ENCODE measurements at places on chromosomes 5 and 9.

- no peak for DNase-seq
Observed at GRCh38 chr9:101274971-101275768, 109.6 kb downstream of the BAAT start.

DNA sequence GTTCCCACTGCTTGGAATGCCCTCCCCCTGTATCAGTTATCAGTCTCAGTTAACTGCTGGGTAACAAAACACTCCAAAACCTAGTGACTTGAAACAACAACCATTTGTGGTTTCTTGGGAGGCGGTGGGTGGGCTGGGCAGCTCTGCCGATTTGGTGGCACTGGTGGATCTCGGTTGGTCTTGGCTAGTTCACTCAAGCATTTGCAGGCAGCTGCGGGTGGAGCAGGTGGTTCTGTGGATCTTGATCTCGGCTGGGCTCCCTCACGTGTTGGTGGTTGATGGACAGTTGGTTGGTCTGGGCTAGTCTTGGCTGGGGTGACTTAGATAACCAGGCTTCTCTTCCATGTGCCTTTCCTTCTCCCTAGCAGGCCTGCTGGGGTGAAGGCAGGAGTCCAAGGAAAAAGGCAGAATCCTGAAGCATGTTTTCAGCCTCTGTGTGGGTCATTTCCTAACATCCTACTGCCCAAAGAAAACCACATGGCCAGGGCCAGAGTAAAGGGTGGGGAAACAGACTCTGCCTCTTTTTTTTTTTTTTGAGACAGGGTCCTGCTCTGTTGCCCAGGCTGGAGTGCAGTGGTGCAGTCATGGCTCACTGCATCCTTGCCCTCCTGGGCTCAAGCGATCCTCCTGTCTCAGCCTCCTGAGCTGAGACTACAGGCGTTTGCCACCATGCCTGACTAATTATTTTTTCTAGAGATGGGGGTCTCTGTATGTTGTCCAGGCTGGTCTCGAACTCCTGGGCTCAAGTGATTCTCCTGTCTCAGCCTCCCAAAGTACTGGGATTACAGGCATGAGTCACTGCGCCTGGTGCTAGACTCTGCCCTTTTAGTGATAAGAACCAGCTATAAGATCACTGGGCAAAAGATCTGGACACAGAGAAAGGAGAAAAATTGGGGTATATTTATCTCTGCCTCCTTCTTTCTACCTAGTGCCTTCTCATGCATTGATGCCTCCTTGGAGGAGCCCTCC is 183.7 kb downstream of the RGS3 start:
- DNase-seq, result no peak

DNA sequence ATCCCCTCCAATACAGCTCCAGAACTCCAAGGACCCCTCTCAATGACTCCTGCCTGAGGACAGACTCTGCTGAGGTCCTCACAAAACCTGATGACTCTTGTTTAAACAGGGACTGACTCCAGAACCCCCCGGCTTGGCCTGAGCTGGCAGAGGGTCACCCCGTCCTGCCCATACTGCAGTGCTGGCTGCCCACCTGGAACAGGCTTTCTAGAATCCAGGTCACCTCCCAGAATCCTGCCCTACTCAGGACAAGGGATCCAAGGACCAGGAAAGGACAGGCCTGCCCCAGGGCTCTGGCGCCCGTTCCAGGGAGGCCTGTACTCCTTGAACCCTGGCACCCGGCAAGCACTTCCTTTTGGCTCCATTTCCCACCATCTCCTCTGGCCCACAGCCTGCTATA is 22.2 kb downstream of the RALGDS start:
- DNase-seq, result no peak

DNA sequence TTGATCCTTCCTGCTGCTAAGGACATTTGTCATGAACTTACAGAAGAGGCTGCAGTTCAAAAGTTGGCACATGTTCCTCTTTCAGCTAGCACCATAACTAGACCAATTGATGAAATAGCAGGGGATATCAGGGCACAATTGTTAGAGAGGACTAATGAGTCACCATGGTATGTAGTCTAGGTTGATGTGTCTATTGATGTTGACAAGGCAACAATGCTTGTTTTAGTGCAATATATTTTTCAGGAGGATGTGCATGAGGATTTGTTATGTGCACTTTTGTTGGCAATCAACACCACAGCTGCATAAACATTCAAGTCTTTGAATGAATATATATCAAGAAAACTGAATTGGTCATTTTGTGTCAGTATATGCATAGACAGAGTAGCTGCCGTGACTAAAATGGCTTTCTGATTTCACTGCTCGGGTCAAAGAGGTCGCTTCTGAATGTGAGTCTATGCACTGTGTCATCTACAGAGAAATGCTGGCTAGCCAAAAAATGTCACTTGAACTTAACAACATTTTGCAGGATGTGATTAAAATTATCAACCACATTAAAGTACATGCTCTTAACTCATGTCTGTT is 68.0 kb downstream of the FGF10 start:
- DNase-seq, result no peak

GRCh38 chr5:124659798-124660197 is 86.6 kb downstream of the ZNF608 start:
- peak; percentile 44 for DNase-seq

GRCh38 chr9:109600142-109600541 is 102.0 kb upstream of the PTPN3 start:
- peak; percentile 94 for DNase-seq

DNA sequence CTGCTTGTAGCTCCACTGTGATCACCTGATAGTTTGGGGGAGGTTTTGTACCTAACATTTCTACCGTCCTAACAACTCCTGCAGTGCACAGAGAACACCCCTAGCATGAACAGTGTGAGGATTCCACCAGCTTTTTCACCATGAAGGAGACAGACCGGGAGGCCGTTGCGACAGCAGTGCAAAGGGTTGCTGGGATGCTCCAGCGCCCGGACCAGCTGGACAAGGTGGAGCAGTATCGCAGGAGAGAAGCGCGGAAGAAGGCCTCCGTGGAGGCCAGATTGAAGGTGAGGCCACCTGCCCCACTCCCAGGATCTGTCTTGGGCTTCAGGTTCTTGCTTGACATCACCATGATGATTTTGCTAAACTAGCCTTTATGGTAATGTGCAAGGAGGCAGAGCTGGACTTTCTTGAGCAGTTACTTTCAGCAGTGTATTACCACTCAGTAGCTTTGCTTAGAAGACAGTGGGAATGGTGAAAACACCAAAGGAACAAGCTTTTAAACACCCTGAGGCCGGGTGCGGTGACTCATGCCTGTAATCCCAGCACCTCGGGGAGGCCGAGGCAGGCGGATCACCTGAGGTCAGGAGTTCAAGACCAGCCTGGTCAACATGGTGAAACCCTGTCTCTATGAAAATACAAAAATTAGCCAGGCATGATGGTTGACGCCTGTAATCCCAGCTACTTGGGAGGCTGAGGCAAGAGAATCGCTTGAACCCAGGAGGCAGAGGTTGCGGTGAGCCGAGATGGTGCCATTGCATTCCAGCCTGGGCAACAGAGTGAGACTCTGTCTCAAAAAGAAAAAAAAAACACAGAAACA is 3.3 kb downstream of the EXOC3 start:
- no peak for DNase-seq

GRCh38 chr9:77516781-77517180 is 131.3 kb downstream of the GNA14 start:
- no peak for DNase-seq

DNA sequence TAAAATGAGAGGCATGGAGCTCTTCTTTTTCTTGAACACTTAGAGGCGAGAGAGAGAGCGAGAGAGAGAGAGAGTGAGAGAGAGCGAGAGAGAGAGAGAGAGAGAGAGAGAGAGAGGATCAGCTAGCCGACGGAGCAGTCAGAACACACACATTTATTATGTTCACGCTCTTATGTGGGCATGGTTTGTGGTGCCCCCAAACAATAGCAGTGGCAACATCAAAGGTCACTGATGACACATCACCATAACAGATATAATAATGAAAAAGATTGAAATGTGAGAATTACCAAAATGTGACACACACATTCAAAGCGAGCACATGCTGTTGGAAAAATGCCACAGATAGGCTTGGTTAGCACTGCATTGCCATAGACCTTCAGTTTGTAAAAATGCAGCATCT is 116.1 kb downstream of the KDM4C start:
- DNase-seq, result peak; percentile 24

GRCh38 chr5:1156033-1156753 is 44.3 kb upstream of the SLC12A7 start:
- no peak for DNase-seq

DNA sequence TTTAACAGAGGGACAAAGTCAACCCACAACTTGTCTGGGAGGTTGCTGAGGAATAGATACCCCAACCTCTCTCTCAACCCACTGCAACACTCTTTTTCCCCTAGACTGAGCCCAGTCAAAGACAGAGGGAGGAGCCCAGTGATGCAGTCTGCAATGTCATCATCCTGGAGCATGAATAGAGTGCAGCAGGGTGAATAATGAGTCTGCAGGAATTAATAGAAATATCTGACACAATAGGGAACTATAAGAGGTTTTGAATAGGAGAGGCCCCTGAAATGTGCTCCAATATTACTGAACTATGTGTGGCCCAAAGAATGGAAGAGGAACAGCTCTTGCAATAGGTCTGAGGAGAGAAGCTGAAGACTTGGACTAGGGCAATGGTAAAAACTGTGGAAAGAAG is 59.1 kb downstream of the PDCD1LG2 start:
- no peak for DNase-seq

DNA sequence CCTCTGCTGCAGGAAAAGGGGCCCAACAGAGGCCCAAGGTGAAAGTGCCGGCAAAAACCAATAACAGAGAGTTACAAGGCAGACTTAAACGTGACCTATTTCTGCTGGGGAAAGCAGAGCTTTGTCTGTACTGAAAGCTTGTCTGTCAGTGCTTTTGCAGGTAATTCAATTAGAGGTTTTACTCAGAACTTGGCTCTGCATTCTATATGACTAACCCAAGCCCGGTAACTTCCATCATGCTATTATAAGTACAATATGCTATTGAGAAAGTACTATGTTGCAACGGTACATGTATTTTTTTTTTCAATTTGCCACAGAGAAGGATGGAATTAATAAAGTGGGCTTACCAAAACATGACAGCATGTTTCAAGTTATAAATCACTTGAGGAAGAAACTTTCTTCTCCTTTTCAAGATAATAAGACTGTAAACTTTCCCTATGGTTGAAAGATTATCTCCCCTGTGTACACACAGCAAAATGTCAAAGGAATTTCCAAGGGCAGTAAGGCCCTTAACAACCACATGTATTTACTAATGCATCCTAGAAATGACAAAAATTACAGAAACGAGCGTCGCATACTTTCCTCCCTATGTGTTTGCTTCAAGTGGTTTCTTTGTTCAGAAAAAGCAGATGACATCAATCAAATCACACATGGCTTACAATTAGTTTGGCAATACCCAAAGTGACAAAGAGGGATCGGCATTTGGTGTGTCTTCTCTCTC is 282.4 kb downstream of the EFNA5 start:
- peak; percentile 96 for DNase-seq

- DNase-seq, result no peak
Observed at GRCh38 chr5:124941051-124942049, 194.9 kb upstream of the ZNF608 start.

DNA sequence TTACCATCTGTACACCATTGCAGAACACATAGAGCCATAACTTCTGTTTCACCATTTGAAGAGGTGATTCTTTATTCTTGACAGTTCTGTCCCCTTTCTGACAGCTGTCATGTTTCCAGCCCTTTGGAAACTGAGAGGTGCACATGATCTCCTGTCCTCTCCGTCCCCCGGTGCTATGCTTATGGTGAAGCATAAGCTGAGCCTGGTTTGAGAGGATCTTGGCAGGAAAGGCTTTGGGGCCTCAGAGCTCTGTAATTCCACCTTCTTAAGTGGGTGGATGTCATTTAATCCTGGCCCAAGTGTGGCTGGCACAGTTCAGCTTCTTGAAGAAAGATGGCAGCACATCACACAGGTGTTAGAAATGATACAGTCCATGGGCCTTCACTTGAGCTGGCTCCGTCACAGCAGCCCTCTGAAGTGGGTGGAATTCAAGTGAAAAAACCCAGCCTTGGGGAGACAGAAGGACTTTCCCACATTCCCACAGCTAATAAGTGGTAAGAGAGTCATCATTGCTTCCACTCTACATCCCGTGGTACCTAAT is 30.7 kb upstream of the GRPEL2 start:
- no peak for DNase-seq

DNA sequence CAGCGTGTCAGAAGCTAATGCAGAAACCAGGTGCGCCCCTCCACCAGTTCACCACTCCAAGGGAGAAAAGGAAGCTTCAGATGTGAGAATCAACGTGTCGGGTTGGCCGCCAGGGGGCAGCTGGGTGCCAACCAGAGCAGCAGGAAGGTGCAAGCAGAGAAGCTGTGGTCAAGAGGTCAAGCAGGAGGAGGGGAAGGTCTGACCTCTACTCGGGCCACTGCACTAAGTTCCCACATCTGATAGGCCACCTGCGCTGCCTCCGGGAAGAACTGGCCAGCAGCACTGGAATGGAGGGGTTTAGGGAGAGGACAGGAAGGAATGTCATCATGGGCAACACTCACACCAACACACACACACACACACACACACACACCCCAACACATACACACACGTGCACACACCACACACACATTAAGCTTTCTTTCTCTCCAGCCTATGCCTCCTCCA is 31.4 kb downstream of the ANXA6 start:
- peak; percentile 41 for DNase-seq

DNA sequence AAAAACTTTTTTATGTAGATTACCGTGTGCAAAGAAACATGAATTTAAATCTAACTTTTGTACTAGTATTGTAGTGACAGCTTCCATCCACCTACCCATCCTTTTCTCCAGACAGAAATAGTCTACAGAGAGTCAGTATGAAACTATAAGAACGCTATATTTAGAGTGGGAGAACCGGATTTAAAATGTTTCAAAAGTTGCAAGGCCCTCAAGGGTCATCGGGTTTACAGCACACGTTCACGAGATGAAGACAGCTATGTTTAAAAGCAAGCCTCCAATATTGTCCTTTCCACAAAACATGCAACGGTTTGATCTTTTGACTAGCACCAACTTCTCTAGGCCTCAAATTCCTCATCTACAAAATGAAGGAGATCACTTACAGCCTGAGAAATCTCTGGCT is 139.9 kb downstream of the LPAR1 start:
- no peak for DNase-seq

GRCh38 chr5:175671013-175671412 is 13.1 kb downstream of the HRH2 start:
- DNase-seq, result no peak

GRCh38 chr5:98460536-98460935 is 312.9 kb upstream of the RGMB start:
- DNase-seq, result peak; percentile 32

GRCh38 chr5:12837592-12837991 is 933.3 kb upstream of the CTNND2 start:
- DNase-seq, result no peak

DNA sequence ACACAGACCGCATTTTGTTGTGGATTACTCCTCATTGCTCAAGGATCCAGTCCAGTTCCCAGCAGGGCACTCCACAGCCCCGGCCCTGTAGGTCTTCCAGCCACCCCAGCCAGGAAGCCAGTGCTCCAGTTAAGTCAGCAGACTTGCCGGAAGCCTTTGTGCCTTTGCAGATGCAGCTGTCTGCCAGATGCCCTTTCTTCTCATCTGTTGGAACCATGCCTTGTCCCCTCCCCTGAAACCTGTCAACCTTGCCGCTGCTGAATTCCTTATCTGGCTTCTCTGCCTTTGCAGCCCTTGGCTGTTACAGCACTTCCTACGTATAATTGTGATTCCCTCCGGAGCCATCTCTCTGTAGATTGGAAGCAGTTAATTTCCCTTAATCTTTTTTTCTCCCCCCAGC is 28.4 kb downstream of the PSAT1 start:
- DNase-seq, result peak; percentile 57

All from fibroblast of skin of right quadriceps (primary cell).